Stimulated activated naive CD4-positive, alpha-beta T cell (primary cell): ENCODE measurements at places on chromosomes 2 and 18.
A peak's percentile ranks its signal among the peaks of the same experiment; 100 is the strongest.

DNA sequence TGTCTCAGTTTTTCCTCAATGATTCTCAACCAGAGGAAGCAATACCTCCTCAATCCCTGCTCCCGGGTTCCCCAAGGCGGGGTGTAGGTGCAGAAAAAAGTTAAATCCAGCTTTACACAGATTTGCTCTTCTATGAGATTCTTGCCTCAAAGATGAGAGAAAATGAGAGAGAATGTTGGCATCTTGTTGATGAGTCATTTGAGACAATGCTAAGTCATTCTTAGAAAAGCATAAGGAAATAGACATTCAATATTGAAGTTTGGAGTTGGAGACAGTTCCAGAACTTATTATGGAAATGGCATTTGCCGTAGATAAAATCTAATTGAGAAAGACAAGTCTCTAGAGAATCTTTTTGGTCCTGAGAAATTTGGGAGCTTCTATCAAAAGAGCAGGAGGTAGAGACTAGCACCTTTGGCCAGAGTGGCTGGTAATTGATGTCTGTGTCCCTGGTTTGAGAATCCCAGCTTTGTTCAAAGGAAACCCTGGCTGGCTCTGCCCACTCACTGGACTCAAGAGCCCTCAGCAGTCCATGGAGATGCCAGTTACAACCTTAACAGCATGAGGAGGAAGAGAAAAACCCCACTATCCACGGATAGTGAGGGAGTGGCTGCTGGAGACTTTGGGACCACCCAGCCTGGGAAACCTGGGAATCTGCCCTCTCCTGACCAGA lies 181.2 kb downstream of the FAM124B start:
- DNase-seq: no peak

GRCh38 chr18:25349131-25349925 lies 2.6 kb downstream of the ZNF521 start:
- no peak for DNase-seq

- no peak for DNase-seq
These were observed 29.2 kb upstream of the PPP4R1 start for GRCh38 chr18:9643549-9643948.

- DNase-seq: no peak
These were observed 109.1 kb downstream of the IRS1 start for GRCh38 chr2:226690461-226691024.

DNA sequence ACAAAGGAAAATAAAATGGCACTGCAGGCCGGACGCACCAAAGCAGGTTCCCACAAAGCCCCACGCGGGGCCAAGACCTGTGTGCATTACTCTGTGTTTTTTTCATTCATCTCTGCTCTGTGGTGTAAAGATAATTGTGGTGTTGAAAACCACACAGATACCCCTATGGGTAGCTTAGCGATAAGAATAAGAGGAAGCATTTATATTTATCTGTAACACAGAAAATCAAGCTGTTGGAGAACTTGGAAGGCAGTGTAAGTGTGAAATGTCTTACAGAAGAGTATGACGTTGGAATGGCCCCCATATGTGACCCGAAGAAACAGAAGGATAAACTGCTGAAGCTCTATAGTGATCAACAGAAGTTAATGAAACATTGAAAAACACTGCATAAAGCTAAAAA lies 20.3 kb upstream of the MARCO start:
- DNase-seq: no peak

GRCh38 chr18:54856105-54856646 lies 27.9 kb downstream of the RAB27B start:
- no peak for DNase-seq

DNA sequence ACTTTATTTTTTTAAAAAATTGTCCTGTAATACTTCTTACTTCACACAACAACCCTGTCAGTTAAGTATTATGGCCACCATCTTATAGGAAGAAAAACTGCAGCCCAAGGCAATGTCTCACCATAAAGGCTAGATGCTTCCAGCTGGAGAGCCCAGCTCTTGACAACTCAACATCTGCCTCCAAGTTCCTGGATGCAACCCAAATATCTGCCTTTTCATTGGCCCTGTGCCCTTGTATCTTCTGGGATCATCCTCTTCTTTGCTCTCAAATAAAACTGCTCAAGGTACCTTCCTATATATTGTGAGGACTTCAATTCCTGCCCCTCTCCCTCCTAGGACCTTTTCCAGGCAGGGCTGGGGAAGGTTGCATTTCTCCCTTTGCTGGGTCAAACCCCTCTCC lies 69.5 kb downstream of the BIN1 start:
- DNase-seq: no peak

DNA sequence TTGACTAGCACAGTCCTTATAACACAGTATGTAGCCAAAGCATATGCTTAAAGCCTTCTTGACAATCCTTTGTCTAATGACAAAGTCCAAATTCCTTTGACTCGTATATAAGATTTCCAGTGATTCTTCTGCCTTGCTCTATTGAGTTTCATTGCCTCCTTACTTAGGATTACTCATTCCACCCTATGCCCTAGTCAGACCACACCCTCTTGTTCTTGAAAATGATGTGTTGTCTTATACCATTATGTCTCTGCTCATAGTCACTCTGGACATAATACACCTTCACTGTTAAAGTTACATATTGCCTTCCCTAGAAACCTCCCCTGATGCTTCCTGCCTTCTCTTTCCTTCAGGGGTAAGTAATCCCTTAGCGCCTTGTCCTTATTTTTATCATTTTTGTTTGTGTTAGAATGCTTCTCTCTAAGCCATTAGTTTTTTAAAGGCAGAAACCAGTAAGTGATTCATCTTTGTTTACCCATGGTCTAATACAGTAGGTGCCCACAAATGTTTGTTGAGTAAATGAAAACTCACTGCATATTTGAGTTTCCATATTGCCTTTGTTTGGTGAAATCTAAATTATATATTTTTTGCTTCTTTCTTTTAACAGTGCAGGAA lies 19.3 kb downstream of the GPD2 start:
- DNase-seq: no peak

GRCh38 chr18:64094210-64094609 lies 54.7 kb downstream of the LINC00305 start:
- no peak for DNase-seq

- DNase-seq: no peak
These were observed 14.1 kb downstream of the EMX1 start for GRCh38 chr2:72931280-72931910.

GRCh38 chr18:41569867-41570266 lies 385.2 kb upstream of the PIK3C3 start:
- no peak for DNase-seq

GRCh38 chr2:84048964-84049363 lies 410.1 kb downstream of the SUCLG1 start:
- DNase-seq: no peak

DNA sequence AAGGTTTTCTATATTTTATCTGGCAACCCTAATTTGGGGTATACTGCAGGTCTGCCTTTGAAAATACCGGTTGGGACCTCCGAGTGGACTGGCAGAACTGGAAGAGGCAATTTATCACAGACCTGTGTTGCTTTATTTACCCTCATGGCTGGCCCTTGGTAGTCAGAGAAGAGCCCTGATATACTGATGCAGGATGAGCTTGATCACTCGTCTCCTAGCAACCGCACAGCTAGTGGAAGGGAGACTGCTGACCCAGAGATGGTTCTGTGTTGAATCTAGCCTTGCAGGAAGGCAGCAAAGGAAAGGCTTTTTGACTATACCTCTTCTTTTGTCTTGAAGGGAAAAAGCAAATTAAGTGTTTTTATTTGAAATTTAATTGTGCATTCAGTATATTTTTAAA lies 154.7 kb downstream of the EML6 start:
- no peak for DNase-seq

GRCh38 chr2:230714136-230714480 lies 1.5 kb downstream of the CAB39 start:
- peak; percentile 16 for DNase-seq

DNA sequence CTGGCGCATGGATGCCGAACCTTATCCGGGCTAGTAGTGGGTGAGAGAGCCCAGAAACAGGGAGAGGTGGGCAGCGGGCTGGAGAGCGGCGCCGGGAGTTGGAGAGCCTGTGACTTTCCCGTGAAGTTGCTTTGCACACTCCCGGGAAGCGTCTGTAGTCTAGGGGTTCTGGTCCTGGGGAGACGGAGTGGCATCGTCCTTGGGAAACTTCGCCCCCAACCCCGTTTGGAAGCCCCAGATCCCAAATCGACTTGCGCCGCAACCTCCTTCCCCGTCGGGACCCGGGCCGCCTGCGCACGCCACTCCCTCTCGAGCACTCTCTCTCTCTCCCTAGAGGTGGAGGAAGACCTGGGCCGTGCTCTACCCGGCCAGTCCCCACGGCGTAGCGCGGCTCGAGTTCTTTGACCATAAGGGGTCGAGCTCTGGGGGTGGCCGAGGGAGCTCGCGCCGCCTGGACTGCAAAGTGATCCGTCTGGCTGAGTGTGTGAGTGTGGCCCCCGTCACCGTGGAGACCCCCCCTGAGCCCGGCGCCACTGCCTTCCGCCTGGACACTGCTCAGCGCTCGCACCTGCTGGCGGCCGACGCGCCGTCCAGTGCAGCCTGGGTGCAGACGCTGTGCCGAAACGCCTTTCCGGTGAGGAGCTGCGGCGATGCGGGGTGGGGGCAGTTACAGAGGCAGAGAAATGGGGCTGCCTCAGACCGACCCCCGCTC lies 456 bp downstream of the DOK1 start:
- DNase-seq: no peak

- DNase-seq: no peak
These were observed 180.3 kb upstream of the BCL2L11 start for GRCh38 chr2:110940376-110940910.

- no peak for DNase-seq
These were observed 18.5 kb downstream of the SFTPB start for GRCh38 chr2:85649201-85650190.

- no peak for DNase-seq
These were observed 38.8 kb downstream of the PPP4R1 start for GRCh38 chr18:9575558-9575957.

DNA sequence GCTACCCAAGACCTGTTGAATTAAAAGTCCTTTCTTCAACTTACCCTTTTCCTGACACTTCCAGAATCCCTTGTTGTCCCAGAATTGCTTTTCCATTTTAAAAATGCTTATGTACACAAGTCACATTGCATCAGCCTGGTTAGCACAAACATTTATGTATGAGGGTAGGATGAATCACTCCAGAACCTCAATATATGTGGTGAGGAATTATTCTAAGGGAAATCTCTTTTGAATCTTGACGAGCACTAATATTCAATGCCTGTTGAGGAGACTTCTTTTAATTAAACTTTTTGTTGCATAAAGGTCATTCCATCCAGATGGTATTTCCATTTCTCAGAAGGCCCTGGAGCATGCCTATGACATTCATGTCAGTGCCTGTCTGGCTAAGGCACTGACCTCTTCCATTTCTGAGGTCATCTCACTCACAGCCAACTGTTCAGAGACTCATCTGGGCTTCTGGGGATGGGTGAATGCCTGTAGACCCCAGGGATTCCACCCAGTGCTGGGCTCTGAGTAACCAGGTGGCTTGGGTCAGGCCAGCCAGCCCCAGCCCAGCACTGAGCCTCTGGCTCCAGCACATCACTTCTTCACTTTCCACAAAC lies 28.2 kb downstream of the ACMSD start:
- no peak for DNase-seq

- no peak for DNase-seq
These were observed 83.1 kb upstream of the BZW1 start for GRCh38 chr2:200728630-200729029.

DNA sequence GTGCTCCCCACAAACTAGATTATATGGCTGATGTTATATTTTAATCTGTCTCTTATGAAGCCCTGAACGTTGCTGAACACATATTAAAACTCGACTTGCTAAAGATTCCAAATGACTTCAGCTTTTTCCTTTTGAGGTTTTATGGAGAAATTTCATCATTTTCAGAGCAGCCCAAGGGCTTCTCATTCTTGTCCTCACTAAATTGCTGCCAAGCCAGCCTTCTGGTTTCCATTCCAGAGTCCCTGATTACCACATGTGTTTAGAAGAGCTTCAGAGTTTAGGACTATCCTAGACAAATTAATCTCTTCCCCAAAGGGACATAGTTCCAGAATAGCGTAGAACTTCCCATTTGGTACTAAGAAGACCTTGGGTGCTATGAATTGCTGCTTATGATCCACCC lies 77.8 kb upstream of the CCDC195 start:
- no peak for DNase-seq

GRCh38 chr2:20173496-20174402 lies 51.2 kb downstream of the SDC1 start:
- DNase-seq: no peak

DNA sequence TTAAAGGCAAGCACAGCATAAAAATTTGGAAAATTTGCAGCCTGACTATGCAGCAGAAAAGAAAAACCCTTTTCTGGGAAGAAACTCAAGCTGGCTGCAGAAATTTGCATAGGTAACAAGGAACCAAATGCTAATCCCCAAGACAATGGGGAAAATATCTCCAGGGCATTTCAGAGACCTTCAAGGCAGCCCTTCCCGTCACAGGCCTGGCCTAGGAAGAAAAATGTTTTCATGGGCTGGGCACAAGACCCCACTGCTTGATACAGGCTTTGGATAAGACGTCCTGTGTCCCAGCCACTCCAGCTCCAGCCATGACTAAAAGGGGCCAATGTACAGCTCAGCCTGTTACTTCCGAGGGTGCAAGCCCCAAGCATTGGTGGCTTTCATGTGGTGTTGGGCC lies 717.6 kb downstream of the TDRD15 start:
- no peak for DNase-seq

- DNase-seq: no peak
These were observed 9.8 kb downstream of the BOLA3 start for GRCh38 chr2:74137651-74138599.

DNA sequence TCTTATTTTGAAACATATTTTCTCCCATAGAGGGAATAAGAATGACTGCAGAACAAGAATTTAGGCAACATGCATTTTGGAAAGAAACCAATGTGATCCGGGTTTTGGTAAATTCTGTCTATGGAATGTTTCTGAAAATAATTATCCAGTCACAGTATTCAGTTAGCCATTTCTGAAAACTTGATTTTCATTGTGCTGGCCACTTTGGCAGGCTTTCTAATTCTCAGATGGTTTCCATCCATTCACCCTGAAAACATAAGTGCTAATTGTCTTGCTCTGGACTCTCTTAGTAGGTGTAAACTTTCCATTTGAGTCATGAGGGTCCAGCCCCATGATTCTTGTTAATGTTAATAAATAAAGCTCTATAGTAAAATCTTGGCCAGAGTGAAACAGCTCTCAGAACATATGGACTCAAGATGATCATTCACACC lies 176.5 kb downstream of the RBM43 start:
- DNase-seq: no peak

- DNase-seq: no peak
These were observed 75.2 kb downstream of the FMNL2 start for GRCh38 chr2:152410165-152410597.

- DNase-seq: no peak
These were observed 200.0 kb downstream of the ZNF407 start for GRCh38 chr18:74797577-74798151.

GRCh38 chr2:132564065-132564464 lies 105.9 kb downstream of the LYPD1 start:
- DNase-seq: no peak
